ENCODE measurements at places on chromosomes 6 and 20.

- peak; percentile 17 for DNase-seq
Measured at GRCh38 chr6:17149571-17149970, 47.7 kb downstream of the STMND1 start.

DNA sequence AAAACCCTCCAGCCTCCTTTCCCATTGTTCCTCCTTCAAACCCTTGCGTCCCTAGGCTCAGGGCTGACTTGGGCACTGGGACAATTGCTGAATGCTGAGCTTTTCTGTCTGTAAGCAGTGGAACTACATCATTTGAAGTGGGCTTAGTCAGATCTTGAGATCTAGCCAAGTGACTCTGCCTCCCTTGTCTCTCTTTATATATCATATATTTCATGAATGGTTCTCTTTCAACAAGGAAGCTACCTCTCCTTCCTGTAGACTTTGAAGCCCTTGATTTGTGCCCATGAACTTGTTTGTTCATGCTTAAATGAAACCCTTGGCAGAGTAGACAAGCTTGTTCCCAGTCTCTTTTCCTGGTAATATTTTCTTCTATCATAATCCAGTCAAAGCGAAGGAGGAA lies 60.0 kb upstream of the KIF13A start:
- no peak for DNase-seq

DNA sequence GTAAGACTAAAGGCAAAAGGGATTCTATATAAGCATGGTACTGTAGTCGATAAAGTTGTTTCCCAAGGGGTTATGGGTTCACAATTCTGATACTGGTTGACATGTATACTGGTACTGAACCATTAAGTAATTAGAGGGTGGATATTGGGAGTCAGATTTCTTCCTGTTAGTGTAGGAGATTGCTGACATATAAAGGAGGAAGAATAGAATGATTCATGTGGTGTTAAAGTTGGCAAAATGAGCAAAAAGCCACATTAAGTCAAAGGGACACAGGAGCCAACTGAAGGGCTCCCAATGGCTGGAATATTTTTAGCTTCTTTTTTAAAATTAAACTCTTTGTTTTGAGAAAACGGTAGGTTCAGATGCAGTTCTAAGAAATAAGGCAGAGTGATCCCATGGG lies 161.8 kb upstream of the PRND start:
- DNase-seq, result no peak

GRCh38 chr6:157791450-157791849 lies 31.6 kb upstream of the SNX9 start:
- DNase-seq, result no peak

GRCh38 chr20:6665621-6666355 lies 101.7 kb upstream of the BMP2 start:
- DNase-seq, result no peak

GRCh38 chr6:45843848-45844521 lies 171.7 kb downstream of the CLIC5 start:
- no peak for DNase-seq

- no peak for DNase-seq
Measured at GRCh38 chr6:80357674-80358073, 251.2 kb downstream of the BCKDHB start.

GRCh38 chr6:133551436-133551835 lies 310.3 kb downstream of the EYA4 start:
- no peak for DNase-seq

DNA sequence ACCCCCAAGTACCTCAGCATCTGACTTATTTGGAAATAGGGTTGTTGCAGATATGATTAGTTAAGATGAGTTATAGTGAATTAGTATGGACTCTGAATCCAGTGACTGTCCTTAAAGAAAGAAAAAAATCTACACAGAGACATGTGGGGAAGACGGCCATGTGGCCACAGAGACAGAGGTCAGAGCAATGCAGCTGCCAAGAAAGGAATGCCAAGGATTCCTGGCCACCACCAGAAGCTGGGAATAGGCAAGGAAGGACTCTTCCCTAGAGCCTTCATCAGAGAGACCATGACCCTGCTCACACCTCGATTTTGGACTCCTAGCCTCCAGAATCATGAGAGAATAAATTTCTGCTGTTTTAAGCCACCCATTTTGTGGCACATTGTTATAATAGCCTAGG lies 81.8 kb downstream of the FYN start:
- no peak for DNase-seq

GRCh38 chr6:31441365-31442267 lies 38.2 kb downstream of the MICA start:
- DNase-seq, result peak; percentile 85

DNA sequence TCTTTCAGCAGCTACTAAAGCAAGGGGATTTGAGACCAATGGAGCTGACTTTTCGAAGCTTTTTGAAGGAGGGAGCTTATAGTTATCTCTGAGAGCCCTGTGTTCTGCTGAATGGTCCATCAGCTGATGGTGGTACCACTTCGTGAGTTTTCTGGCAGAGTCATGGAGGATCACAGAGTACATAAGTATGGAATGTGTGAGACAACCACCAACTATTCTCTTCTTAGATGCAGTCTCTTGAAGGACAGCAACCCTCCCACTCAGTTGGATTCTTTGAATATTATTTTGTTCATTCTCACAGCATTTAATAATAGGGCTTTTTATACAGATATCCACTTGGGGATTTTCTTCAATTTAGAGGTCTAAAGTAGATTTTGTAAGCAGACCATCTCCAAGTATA lies 75.3 kb downstream of the ELOVL2 start:
- DNase-seq, result no peak

DNA sequence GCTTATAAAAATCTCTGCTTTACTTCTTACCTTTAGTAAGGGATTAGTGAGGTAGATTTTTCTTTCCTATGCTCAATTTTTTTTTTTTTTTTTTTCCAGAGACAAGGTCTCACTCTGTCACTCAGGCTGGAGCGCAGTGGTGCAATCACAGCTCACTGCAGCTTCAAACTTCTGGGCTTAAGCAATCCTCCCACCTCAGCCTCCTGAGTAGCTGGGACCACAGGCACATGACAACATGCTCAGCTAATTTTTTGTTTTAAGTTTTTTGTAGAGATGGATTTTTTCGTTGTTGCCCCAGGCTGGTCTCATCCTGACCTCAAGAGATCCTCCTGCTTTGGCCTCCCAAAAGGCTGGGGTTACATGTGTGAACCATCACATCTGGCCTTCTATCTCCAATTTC lies 58.9 kb upstream of the RREB1 start:
- DNase-seq, result no peak

DNA sequence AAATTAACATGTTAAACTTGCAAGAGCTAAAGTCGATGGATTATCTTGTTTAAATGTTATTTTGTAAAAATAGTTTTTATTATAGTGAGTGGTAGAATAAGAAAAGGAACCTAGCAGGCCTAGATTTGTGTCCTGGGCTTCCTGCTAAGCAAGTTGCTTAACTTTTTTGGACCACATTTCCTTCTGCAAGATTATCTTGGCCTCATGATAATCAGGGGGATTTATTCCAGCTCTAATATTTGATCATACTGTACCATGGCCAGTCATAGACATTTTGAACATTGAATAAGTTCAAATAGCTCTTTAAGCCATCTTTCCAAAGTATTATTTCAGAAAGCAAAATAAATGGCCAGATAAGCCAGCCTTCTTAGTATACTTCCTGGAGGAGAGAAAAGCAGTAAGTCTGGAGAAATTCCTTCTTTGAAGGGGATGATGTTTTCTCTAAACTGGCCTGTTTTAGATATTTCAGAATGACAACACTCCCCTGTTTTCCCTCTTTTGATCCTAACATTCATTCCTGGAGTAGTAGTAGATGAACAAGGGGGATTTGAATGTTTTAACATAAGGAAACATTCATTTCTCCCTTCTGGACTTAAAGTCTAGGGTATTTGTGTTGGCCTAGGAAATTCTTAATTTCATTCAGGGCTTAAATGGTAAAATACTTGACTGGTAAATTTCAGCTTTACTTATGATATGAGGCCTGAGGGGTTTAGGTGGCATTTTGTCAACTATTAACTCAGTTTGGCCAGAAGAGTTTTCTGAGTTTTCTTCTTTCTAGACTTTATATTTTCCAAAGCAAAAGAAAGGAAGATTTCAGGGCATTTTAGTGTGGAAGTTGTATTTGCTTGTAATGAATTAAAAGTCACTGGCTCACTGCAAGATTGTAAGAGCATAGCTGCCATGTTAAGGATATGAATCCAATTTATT lies 108.8 kb upstream of the SCGN start:
- no peak for DNase-seq
